Type B pancreatic cell (in vitro differentiated cells): ENCODE measurements at places on chromosomes 16 and 17. TPM values are rescaled to one million over a fixed set of nuclear protein-coding genes. Genes with fewer than 3 reads are reported as not detected.

DNA sequence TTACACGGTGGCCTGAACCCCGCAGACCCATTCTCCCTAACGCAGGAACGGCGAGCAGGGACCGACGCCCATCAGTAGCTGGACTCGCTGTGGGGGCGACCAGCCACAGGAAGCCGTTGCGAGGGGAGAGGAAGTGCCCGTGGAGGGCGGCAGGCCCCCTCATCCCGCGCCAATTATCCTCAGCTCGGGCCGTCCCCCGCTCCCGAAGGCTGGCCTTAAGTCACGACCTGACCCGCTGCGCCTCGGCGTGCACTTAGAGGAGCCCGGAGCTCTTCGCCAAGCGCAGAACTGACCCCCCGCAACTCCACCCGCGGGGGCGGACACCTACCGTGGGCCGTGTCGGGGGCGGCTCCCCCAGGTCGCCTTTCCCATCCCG is 401 bp downstream of the ARL16 start:
- H3K4me1 ChIP-seq = peaks cover 14% of the 10 kb centered on the region
- no peak for DNase-seq
- H3K4me3 ChIP-seq = peak overlapping the region; percentile 95

DNA sequence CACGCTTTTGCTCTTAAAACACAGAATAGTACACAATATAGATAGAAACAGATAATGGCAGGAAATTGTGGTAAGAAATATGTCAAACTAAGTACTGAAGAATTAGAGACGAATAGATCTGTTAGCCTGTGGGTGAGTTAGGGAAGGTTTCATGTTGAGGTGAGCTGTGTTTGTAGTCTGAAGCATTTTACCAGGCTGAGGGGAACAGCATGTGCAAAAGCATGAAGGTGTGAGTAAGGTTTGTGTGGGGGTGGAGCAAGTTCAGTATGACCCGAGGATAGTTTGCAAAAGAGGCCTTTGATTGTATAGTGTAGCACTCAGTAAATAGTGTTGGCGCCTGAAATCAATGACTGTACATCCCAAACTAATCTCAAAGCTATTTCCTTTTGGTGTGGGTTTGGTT is 13.8 kb downstream of the IGSF6 start:
- no peak overlapping the region for H3K27ac ChIP-seq
- H3K4me3 ChIP-seq = no peak overlapping the region
- no peaks in the 10 kb centered on the region for H3K4me1 ChIP-seq
- DNase-seq = no peak
- H3K27me3 ChIP-seq = no peaks in the 10 kb centered on the region
- peaks cover 14% of the 10 kb centered on the region for H3K36me3 ChIP-seq

DNA sequence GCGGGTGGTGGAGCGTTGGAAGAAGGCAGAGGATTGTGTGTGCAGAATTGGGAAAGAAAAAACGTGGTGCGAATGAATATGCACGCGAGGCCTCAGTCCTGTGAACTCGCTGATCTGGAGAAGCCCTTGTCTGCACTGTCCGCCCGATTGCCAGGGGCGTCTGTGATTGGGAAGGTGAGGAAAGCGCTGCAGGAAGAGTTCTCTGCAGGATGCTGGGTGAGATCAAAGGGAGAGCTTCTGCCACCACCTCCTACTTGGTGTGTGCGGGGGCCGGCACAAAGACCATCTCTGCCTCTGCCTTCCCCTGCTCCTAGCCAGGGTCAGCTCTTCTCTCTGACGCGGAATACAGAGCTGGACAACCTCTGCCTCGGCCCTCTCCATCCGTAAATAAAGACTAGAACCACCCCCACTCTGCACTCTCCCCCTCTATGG is 841 bp upstream of the RAB5C start:
- H3K27ac ChIP-seq = no peak overlapping the region
- DNase-seq = no peak
- no peaks in the 10 kb centered on the region for H3K27me3 ChIP-seq
- peak overlapping the region; percentile 95 for H3K4me3 ChIP-seq
- no peaks in the 10 kb centered on the region for H3K36me3 ChIP-seq

GRCh38 chr16:17324451-17324850 is 146.3 kb downstream of the XYLT1 start:
- no peak overlapping the region for H3K4me3 ChIP-seq
- no peak overlapping the region for H3K27ac ChIP-seq
- H3K4me1 ChIP-seq = peaks cover 11% of the 10 kb centered on the region
- no peaks in the 10 kb centered on the region for H3K36me3 ChIP-seq
- H3K27me3 ChIP-seq = no peaks in the 10 kb centered on the region

- no peak for DNase-seq
- H3K4me3 ChIP-seq = no peak overlapping the region
- peaks cover 14% of the 10 kb centered on the region for H3K4me1 ChIP-seq
- H3K36me3 ChIP-seq = no peaks in the 10 kb centered on the region
Observed at GRCh38 chr17:77890771-77891170, 67.7 kb upstream of the TNRC6C start.

- H3K4me1 ChIP-seq = peaks cover 9% of the 10 kb centered on the region
- no peaks in the 10 kb centered on the region for H3K36me3 ChIP-seq
- peaks cover 12% of the 10 kb centered on the region for H3K27me3 ChIP-seq
- DNase-seq = no peak
Observed at GRCh38 chr16:13633391-13633861, 286.5 kb upstream of the ERCC4 start.

DNA sequence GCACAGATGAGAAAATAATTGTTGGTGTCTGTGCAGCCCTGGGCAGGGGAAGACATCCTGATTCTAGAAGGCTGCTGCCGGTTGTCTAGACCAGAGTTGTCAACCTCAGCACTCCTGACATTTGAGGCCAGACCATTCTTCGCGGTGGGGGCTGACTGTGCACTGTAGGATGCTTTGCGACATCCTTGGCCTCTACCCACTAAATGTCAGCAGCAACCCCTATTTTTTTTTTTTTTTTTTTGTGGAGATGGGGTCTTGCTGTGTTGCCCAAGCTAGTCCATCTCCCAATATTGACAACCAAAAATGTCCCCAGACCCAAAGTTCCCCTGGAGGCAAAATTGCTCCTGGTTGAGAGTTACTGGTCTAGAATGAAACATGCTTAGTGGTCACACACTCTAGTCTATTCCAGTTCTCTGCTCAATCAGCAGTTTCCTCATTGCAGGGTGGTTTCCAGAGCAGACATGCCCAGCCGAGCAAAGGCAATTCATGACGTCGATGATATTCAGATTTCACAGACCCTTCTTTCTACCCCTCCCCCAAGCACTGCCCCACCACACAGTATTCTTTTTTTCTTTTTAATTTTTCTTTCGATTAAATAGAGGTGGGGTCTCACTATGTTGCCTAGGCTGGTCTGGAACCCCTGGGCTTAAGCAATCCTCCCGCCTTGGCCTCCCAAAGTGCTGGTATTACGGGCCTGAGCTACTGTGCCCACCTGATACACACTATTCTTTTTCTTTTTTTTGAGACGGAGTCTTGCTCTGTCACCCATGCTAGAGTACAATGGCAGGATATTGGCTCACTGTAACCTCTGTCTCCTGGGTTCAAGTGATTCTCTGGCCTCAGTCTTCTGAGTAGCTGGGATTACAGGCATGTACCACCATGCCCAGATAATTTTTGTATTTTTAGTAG is 9.0 kb downstream of the C17orf99 start:
- peaks cover 8% of the 10 kb centered on the region for H3K4me1 ChIP-seq
- no peak for DNase-seq
- H3K27me3 ChIP-seq = no peaks in the 10 kb centered on the region

GRCh38 chr16:48680881-48681280 is 70.9 kb upstream of the N4BP1 start:
- H3K36me3 ChIP-seq = no peaks in the 10 kb centered on the region
- no peak overlapping the region for H3K27ac ChIP-seq
- H3K27me3 ChIP-seq = peaks cover 20% of the 10 kb centered on the region
- H3K4me3 ChIP-seq = no peak overlapping the region
- DNase-seq = no peak

The MEIOC gene
- 0.60 TPM in 1 of 2 replicates, not detected in the other for total RNA-seq

The SEC14L5 gene
- total RNA-seq = 0.71 and 0.92 TPM in 2 replicates

The MYO1C gene
- total RNA-seq = 73.6 and 132 TPM in 2 replicates

The ANKRD40CL gene
- total RNA-seq = 0.90 TPM in 1 of 2 replicates, not detected in the other

The ZMYND15 gene
- total RNA-seq = 0.70 and 1.4 TPM in 2 replicates
